ENCODE measurements at places on chromosomes 7 and 10.
A peak's percentile ranks its signal among the peaks of the same experiment; 100 is the strongest.

- DNase-seq: no peak
Measured at GRCh38 chr10:112082120-112082519, 101.4 kb downstream of the GPAM start.

- DNase-seq: no peak
Measured at GRCh38 chr10:3460420-3461128, 288.0 kb upstream of the PITRM1 start.

DNA sequence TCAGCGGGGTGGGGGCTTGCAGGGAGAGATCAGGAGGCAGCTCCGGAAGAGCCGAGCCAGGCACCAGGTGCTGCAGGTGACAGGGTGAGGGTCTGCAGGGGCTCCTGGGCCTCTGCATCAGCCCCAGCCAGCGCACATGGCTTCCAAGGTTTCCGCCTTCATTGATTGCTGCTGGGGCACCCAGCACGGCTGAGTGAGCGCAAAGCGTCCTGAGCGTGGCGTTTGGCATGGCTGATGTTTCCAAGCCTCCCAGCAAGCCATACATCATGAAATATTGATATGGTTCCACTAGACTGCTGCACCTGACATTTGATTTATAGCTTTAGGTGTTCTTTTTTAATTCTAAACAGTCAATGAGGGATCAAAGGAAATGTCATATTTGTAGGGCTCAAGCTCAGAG lies 259.0 kb downstream of the WDR37 start:
- DNase-seq: no peak

GRCh38 chr10:137606-138005 lies 2.4 kb downstream of the ZMYND11 start:
- DNase-seq: peak; percentile 41

- peak; percentile 40 for DNase-seq
Measured at GRCh38 chr10:95906677-95907455, 909 bp upstream of the CC2D2B start.

GRCh38 chr7:154777023-154777422 lies 225.9 kb downstream of the PAXIP1 start:
- no peak for DNase-seq

- no peak for DNase-seq
Measured at GRCh38 chr7:101536232-101536631, 92.9 kb downstream of the MYL10 start.

DNA sequence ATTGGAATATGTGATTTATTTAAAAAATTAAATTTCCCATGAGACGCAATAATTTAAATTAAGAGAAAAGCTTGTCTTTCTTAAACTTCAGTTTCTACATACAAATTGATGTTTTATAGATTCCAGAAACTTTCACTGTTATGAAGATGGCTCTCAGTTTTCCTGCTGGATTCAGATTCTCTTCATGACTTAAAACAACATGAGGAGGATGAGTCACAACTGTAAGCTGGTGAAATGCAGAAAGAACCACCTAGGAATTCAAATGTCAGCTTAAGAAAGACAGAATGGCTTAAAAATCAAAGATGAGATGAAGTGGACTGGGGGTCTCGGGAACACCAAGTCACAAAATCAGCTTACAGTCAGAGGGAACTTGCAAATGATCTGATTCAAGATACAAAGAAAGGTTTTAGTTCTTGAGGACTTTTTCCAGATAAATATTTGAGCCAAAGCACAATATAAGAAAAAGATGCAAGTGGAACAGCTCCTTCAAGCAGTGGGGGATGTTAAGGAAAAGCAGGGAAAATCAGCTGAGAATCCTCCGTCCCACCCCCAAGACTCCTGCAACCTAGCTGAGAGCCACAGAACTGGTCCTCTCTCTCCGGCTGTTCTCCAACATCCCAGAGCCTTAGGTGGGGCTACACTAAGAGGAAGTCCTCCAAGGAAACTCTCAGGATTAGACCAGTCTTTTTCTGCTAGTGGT lies 279.8 kb downstream of the KCNMA1 start:
- no peak for DNase-seq

DNA sequence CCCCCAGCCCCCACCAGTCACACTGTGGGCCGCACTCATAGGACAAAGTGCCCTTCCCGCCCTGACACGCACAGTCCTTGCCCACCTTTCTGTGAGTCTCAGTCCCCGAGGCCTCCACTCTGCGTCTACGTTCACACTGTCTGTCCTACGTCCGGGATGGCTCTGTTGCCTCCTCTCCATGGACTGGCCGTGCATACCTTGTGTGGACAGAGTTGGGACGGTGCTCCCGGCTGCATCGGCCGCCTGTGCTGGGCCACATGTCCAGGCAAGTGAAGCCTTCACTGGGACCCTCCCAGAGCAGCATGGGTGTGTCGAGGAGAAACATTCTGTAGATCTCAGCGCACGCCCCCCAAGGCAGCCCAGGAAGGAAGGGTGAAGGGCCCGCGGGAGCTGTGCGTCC lies 239.0 kb downstream of the MGMT start:
- DNase-seq: no peak

GRCh38 chr10:58518775-58519174 lies 6.1 kb downstream of the BICC1 start:
- no peak for DNase-seq

GRCh38 chr10:30762620-30763019 lies 133.1 kb upstream of the LYZL2 start:
- DNase-seq: no peak

DNA sequence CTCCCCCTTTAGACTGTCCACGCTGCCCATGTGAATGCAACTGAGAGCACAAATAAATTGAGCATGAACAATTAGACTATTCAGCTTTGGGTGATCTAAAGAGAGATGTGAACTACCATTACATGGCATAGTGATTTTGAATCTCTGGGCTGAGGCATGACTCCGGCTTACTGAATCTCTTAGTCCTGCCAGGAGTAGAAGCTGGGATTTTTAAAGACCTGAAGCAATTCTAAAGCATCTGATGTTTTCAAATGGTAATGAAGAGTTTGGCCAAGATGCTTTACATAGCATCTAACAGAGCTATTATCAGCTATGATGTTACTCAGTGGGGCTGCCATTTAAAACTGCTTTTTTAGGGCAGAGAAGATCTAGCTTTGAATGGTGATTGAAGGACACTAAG lies 1059.1 kb downstream of the SORCS3 start:
- no peak for DNase-seq

- no peak for DNase-seq
Measured at GRCh38 chr10:123485341-123485960, 180.7 kb upstream of the GPR26 start.

DNA sequence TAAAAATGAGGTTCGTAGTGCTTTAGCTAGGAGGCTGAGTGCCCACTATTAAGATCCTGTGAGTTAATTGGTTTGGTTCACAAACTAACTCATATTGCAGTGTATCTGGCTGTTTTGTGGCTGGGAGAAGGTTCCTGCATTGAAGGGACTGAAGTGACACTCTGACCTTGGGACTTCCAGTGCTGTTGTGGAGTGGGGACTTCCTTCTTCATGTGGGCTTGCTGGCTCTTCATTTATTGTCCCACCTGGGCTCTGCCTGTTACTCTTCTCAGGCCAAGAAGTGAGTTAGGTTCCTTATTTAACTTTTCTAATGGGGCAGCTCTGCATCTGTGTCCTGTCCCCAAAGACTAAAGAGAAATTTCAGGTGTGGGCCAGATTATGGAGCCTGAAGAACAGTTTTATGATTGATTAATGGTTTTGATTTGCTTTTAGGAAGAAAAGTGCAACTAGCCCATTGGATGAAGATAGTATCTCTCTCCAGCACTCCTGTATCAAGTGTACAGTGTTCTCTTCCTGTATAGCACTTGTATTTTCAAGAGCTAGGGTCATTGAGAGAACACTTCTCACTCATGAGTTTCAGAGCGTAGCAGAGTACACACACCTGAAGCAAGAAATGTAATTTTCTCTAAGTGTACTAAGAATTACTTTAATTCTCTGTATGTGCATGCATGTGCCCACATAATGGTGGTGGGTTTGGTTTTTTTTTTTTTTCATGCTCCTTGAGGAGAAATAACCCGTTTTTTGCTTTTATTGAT lies 54.8 kb downstream of the AUTS2 start:
- DNase-seq: no peak

DNA sequence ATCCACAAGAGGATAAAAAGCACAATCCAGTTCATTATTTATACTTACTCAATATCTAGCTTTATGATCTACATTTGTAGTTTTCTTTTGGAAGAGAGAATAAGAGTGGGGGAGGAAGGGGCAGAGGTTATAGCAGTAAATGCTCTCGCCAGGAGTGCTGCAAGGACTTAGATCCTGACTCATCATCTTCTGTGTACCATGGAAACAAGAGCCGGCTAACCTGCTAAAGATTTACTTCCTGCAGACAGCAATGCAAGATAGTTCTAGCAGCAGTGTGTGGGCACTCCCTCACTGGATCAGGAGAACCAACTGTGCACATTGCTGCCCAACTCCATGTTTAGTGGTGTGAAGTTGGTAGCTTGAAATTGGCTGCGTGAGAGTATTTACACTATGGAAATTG lies 47.7 kb upstream of the TRIL start:
- DNase-seq: no peak

DNA sequence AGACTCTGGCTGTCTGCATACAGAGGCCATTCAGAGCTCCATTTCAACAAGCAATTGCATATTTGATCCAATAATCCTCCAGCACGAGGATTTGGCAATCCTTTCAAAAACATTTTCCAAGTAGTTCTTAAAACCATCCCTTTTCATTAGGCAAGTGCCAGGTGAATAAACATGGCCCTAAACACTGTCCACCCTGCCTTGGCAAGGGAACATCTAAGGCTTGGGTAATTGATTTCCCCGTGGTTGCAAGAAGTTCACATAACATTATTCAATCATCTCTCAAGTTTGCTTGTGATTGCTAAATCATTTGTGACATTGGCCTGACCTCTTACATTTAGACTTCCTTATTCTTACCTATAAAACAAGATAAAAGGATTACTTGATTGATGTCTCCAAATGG lies 175.2 kb downstream of the CTTNBP2 start:
- no peak for DNase-seq

- DNase-seq: no peak
Measured at GRCh38 chr10:13437026-13437555, 89.0 kb upstream of the SEPHS1 start.

DNA sequence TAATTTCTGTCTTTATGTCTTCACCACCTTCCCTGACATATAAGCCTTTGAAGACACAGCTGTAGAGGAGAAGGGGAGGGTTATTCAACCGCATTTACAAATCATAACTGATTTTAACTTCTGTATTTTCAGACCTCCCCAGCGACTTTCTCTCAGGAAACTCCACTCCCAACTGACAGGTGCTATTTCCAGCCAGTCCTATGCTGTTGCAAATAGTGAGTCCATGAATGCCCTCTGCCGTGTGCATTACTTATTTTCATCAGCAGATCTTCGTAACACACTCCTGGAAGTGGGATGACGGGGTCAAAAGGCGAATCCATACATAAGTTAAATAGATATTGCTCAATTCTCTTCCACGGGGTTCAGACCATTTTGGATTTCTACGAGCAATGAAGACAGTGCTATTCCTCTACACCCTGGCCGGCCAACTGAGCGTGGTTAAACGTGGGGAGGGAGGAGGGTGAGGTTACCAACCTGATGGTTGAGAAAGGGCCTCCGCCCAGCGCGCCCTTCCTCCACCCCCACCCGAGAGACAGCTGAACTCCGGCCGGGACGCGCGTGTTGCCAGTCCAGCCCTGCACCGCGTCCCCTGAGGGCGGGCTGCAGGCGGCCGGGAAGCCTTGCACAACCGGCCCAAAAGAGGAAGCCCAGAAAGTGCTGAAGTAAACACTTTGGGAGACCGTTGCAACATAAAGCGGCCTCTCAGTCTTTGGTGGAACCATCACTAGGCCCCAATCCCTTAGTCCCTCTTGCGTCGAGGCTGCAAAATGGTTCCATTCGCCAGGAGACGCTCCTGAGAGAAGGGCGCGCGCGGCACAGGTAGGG lies at the start of gene APBB1IP:
Gene APBB1IP (plus strand): TSS at position 705 of the 825 bp plus-strand sequence. CDS start 53,986 bp downstream, outside the sequence.
- DNase-seq: no peak

DNA sequence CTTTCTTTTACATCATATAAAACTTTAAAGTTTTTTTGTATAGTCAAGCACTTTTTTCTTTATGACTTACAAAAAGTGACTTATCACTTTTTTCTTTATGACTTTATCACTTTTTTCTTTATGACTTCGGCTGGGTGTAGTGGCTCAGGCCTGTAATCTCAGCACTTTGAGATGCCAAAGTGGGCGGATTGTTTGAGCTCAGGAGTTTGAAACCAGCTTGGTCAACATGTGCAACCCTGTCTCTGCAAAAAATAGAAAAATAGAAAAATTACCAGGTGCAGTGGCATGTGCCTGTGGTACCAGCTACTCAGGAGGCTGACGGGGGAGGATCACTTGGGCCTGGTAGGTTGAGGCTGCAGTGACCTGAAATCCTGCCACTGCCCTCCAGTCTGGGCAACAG lies 108.8 kb upstream of the CSTF2T start:
- DNase-seq: no peak

DNA sequence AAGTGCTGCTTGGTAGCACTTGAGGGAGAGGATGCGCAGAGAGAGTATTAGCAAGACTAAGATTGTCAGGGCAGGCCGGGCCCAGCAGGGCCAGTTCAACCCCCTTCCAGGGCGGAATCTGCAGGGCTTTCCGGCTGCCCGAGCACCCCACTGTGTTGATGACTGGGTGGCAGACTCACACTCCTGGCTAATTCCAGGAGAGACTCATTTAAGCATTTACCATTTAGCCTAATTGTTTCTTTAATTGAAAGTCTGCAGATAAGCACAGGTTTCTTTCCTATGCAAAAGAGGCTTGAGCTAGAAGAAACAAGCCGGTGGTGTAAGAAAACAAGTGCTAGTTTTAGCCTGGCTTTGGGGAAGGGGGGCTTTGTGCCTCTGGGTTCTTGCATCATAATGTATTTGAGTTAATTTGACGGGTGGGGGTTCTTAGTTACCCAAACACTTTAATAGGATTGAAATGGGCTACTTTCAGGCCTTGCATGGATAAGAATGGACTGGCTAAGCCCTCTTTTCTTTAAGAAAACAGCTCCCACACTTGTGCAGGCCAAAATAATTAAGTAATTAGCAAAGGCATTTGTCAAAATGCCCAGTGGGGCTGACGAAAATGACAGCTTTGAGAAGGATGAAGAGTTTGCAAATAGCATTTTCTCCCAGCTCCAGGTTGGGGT lies 201.3 kb downstream of the MYOF start:
- no peak for DNase-seq

DNA sequence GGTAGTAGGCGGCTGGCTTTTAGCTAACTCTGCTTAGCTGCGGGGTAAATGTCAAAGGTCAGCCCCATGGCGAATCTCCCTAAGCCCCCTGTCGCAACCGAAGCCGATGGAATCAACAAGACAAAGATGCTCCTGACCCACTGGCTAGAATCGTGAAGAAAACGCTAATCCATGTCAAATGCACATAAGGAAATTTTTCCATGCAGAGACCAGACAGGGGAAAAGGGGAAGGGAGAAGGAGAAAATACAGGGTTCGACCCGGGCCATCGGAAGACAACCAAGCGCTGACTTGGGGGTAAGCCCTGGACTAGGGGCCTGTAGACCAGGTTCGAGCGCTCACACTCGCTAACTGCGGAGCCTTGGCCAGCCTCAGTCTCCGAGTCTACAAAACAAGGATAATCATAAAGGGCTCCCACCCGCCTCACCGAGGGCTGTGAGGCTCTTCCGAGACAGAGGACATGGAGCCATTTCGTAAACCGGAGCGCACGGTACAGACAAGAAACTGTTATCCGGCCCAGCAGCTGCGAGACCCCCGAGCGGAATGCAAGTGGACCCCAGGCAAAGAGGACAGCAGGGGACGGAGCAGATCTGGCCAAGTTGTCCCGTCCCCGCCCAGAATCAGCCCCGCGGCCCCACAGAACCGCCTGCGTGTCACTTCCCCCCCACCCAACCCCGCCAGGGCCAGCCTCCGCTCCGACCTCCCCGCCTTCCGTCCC lies 507 bp downstream of the SAR1A start:
- no peak for DNase-seq

GRCh38 chr7:24582166-24582565 lies 8.9 kb downstream of the PALS2 start:
- no peak for DNase-seq
